ENCODE measurements at places on chromosomes 4 and X.

- DNase-seq: no peak
Measured at GRCh38 chr4:169902658-169903345, 123.4 kb downstream of the MFAP3L start.

DNA sequence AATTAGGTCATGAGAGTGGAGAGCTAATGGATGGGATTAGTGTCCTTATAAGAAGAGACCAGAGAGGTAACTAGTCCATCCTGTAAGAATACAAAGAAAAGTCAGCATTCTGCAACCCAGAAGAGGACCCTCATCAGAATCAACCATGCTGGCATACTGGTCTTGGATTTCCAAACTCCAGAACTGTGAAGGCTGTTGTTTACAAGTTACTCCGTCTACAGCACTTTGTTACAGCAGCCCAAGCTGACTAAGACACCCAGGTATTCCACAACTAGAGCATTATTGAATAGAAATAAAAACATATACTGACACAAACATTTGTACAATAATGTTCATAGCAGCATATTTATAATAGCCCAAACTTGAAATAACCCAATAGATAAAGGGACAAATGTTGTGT is 9.2 kb downstream of the TMEM156 start:
- DNase-seq: no peak

- no peak for DNase-seq
Measured at GRCh38 chrX:92230628-92231027, 451.5 kb downstream of the PCDH11X start.

GRCh38 chr4:2942532-2943363 is 20.5 kb downstream of the NOP14 start:
- no peak for DNase-seq

DNA sequence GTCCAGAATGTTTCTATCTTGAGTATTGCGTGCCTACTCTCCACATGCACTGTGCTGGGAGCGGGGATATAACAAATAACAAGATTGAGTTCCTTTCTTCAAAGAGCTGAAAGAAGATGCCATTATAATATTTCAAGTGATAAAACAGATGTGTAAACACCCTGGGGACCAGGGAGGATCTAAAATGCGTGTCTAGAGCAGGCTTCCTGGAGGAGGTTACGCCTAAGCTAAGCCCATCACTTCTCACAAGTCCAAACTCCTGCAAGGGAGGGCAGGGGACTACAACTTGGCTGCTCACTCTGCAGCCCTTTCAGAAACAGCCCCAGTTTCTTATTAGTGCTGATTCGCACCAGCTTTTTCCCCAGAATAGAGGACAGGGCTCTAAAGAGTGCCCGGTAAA is 21.5 kb downstream of the PTCHD1 start:
- no peak for DNase-seq

- no peak for DNase-seq
Measured at GRCh38 chr4:81747242-81747930, 275.7 kb upstream of the RASGEF1B start.

- DNase-seq: no peak
Measured at GRCh38 chrX:9940421-9940820, 26.7 kb upstream of the CLDN34 start.

DNA sequence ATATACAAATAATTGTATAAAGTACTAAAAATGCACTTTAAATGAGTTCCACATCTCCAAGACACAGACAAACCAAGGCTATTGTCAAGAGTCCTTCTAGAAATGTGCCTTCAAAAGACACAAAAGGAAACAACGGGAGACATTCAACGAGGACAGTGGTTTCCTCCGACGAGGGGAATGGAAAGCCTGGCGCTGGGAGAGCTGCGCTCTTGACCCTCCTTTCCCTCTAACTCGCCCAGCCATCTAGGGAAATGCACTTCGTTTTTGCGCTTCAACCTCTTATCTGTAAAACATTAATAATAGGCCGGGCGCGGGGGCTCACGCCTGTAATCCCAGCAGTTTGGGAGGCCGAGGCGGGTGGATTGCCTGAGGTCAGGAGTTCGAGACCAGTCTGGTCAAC is 37.0 kb downstream of the ZFP42 start:
- DNase-seq: no peak

- DNase-seq: no peak
Measured at GRCh38 chr4:146121757-146122156, 53.8 kb upstream of the LSM6 start.

GRCh38 chr4:41232406-41232805 is 18.1 kb upstream of the APBB2 start:
- DNase-seq: no peak

DNA sequence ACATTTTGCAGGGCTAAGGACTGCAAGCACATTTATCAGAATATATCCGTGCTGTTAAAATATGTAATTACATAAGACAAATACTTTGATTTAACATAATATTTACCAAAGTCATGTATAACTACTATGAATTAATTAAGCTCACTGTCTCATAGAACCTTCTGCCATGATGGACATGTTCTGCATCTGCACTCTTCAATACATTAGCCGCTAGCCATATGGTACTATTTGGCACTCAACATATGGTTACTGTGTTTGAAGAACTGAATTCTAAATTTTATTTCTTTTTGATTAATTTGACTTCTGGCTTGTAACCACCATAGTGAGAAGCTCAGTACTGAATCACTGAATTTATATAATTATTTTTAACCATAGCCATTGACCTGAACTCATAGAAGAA is 427.0 kb upstream of the TRAM1L1 start:
- DNase-seq: no peak

DNA sequence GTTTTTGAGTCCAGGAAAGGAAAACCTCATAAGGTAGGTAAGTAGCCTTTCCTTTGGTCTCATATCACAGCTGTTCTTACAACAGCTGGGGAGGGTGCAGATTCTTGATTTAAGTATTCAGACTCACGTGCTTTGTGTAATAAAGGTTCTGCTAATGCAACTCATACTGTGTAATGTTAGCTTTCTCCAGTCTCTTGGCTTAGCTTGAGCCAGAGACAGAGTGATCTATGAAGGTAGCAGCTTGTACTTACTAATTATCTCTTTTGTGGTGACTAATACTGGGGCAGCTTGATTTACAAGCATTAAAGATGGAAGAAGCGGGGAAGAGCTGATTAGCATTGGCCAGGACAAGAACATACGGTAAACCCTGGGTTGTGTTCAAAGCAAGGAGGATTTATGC is 80.3 kb downstream of the LNX1 start:
- no peak for DNase-seq

DNA sequence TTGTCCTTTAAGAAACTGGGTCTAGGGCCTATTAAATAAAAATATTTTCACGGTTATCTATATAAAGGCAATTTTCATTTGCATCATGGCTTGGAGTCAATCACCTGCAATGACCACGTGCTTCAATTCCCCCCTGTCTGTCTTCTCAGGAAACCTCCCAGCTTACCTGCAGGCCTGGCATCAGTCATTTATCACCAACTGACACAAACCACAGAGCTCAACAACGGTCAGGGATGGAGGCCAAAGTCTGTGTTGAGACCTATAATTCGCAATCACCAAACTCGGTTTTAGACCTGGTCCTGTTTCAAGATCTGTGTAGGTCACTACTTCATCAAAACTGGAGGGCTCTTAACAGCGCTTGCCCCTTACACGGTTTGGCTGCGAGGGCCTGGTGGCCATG is 1.9 kb downstream of the SLC9A7 start:
- DNase-seq: no peak

GRCh38 chrX:8067754-8068462 is 103.2 kb downstream of the VCX2 start:
- no peak for DNase-seq

DNA sequence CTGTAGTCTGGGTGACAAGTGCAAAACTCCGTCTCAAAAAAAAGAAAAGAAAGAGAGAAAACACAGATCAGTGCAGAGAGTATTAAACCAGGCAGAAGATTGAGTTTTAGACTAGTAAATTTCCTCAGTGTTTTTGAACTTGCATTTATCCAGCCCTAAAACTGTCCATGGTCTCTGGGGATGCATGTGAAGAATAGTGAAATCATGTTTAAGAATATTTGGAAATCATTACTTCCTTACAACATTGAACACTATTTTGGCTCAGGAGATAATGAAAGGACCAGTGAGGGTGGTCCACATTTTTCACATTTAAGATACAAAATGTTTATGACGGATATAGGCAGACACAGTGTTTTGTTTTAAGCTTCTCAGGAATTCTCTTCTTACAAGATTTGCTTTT is 195.8 kb upstream of the RASGEF1B start:
- no peak for DNase-seq

DNA sequence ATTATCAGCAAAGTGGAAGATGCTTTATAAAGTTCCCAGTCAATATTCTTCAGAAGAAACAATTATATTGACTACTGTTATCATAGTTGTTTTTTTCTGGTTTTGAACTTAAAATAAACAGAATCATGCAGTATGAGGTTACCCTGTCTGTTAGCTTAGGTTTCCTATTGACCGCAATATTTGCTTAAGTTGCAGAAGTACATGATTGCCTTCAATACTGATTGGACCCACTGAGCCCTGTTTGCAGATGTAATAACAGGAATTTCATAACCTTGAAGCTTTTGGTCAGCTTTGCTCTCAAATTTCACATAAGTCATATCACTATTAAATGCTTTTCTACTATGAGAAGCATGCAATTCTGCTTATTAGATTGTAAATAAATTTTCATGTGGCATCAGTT is 229.1 kb upstream of the FSTL5 start:
- DNase-seq: no peak

DNA sequence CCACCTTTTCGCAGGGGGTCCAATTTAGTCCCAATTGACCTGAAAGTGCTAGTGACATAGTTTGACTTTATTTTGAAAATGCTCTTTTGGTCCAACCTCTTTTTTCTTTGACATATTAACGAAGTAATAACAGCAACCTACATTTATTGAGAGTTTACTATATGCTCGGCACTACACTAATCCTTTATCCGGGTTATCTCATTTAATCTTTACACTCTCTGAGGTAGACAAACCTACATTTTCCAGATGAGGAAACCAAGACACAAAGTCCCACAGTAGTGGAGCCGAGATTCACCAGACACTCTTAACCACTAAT is 307 bp upstream of the ATRX start:
- DNase-seq: no peak

Data from activated T-cell treated with anti-CD3 and anti-CD28 coated beads for 24 hours (primary cell).